ENCODE measurements at places on chromosomes 2 and 18. TPM values are rescaled to one million over a fixed set of nuclear protein-coding genes. Genes with fewer than 3 reads are reported as not detected.

- H3K4me1 ChIP-seq: peaks cover 27% of the 10 kb centered on the region
- no peak for DNase-seq
- no peak overlapping the region for H3K4me3 ChIP-seq
- H3K27ac ChIP-seq: no peak overlapping the region
- no peaks in the 10 kb centered on the region for H3K36me3 ChIP-seq
These were observed 97.7 kb downstream of the CDC42EP3 start for GRCh38 chr2:37573451-37574388.

DNA sequence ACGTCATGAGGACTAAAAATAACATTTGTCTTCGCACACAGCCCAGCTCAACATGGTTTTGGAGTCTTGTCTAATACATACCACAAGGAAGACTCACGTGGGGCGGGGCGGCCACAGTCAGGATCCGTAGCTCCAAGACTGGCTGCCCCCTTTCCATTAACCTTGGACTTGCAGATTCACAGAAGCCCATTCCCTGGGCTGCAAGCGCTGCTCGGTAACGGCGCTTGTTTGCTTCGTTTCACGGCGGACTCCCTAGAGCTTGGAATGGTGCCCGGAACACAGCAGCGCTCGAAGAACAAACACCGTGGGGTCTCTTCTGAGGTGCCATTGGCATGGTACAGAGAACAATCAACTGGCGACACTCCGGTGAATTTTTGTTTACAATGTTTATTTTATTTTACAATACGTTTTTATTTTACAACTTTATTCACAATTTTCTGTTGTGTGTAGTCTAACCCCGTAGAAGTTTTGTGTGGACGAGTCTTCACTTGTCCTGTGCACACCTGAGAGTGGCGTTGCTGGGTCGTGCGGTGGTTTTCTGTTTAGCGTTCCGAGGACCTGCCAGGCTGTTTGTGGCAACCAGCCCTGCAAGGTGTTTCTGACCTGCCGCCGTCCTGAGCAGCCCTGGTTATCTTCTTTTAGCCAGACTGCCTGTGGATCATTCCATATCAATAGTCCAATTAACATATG lies 126.5 kb downstream of the GALR1 start:
- no peak overlapping the region for H3K27ac ChIP-seq
- no peak overlapping the region for H3K4me3 ChIP-seq
- H3K36me3 ChIP-seq: no peaks in the 10 kb centered on the region
- no peaks in the 10 kb centered on the region for H3K4me1 ChIP-seq
- peaks cover 32% of the 10 kb centered on the region for H3K27me3 ChIP-seq

DNA sequence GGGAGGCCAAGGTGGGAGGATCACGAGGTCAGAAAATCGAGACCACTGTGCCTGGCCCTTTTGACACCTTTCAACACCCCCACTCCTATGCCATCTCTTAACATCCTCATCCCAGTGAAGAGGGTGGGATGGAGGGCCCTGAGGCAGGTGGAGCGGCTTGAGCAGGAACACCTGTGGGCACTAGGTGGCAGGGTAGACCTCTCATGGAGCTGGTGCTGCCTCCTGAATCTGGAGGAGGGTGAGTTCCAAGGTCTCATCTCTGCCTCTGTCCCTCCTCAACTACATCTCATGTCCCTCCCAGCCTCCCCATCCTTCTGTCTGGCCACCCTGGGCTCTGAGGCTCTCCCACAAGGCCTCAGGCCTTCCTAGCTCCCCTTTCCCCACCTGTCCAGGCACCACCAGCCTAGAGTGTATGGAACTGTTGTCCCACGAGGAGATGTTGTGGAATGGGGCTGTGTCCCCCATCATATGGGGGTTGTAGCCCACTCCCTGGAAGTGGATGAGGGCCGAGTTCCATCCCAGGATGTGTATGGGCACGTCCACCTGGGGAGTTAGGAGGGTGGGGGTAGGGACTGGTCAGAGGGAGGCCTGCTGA lies 17.0 kb upstream of the CRYBA2 start:
- no peak overlapping the region for H3K4me3 ChIP-seq
- H3K27ac ChIP-seq: no peak overlapping the region
- H3K27me3 ChIP-seq: peaks cover 40% of the 10 kb centered on the region

DNA sequence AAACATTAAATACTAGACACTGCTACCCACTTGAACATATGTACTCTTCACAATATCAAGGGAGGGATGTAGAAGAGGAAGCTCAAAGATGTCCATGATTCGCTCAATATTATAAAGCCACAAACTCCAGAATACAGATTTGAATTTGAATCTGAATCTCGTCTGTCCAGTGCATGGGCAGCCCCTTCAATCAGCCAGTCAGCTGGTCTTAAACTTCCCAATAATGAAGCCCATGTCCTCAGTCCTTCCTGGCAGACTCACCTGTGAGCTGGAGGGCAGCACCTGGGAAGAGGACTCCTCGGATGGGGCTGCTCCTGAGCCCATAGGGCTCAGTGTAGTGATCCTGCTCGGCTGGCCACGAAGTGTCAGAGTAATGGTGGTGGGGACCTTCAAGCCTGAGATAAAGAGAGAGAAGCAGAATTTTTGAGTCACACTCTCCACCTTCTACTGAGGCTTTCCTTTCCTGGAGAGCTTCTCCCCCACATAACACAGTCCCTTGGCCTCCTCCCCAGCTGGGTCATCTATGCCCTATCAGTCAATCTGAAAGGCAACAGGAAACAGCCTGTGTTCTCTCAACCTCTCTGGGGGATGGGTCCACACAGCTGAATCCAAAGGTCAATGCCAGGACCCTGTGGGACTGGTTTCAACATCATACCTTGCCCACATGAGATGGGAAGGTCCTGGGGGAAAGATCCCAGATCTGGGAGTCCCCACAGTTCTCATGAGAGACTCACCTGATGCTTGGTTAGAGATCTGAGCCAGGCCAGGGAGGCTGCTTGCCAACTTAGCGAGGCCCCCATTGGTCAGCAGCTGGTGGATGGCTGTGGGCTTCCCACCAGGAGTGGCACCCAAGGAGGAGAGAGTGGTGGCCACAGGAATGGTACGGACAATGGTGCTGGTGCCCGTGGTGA lies 36.5 kb downstream of the KANSL3 start:
- H3K27me3 ChIP-seq: no peaks in the 10 kb centered on the region
- H3K36me3 ChIP-seq: peaks cover 27% of the 10 kb centered on the region
- peaks cover 8% of the 10 kb centered on the region for H3K4me1 ChIP-seq
- no peak overlapping the region for H3K4me3 ChIP-seq

DNA sequence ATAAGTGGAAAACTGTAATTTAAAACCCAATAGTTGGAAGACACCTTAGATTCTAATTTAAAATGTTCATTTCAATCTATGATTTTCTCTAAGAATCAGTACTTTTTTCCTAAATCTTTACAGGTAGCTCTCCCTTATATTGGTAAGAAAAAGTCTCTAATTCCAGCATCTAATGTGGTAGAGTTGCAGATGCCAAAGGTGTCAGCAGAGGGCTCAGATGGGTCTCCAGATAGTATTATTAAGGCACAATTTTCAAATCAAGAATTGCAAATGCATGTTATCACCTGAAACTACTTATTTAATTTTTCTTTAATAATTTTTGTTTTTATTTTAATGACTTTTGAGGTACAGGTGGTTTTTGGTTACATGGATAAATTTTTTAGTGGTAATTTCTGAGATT lies 25.5 kb upstream of the ITGA4 start:
- no peaks in the 10 kb centered on the region for H3K36me3 ChIP-seq
- H3K27me3 ChIP-seq: no peaks in the 10 kb centered on the region
- H3K4me3 ChIP-seq: no peak overlapping the region
- H3K27ac ChIP-seq: no peak overlapping the region

DNA sequence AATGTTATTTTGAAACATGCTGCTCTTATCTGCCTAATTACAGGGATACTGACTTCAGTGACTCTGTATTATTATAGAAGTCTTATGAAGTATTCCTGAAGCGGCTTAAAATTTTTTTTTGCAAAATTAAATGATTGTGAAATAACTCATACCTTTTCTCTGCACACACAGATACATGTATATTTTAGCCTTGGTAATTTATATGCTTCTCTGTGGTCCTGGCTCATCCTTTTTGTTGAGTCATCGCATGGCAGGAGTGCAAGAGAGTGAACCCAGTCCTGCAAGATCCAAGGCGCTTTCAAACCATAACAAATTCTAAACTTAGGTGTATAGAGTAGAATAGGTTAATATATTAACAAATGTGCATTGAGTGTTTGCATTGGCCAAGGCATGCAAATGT lies 8.6 kb downstream of the CCNT2 start:
- DNase-seq: no peak
- no peak overlapping the region for H3K27ac ChIP-seq
- H3K4me1 ChIP-seq: peaks cover 52% of the 10 kb centered on the region
- H3K27me3 ChIP-seq: no peaks in the 10 kb centered on the region
- peaks cover 32% of the 10 kb centered on the region for H3K36me3 ChIP-seq

GRCh38 chr2:236774171-236774570 lies 204.5 kb downstream of the ACKR3 start:
- H3K36me3 ChIP-seq: no peaks in the 10 kb centered on the region
- H3K4me3 ChIP-seq: no peak overlapping the region
- H3K4me1 ChIP-seq: no peaks in the 10 kb centered on the region
- H3K27ac ChIP-seq: no peak overlapping the region
- H3K27me3 ChIP-seq: peaks cover 42% of the 10 kb centered on the region

DNA sequence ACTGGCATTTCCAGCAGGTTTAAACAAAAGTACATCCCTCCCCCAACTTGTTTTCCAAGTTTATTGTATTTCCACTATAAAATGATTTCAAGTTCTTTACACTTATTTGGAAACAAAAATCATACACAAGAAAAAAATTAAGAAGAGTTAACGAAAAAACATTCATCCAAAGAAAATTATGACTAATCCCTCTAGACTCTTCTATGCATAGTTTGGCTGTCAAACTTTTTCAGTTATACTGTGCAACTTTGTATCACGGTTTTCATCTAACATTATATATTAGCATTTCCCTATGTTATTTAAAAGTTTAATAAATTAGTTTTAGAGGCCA lies 627 bp downstream of the WDCP start:
- H3K4me3 ChIP-seq: peak overlapping the region; percentile 88

DNA sequence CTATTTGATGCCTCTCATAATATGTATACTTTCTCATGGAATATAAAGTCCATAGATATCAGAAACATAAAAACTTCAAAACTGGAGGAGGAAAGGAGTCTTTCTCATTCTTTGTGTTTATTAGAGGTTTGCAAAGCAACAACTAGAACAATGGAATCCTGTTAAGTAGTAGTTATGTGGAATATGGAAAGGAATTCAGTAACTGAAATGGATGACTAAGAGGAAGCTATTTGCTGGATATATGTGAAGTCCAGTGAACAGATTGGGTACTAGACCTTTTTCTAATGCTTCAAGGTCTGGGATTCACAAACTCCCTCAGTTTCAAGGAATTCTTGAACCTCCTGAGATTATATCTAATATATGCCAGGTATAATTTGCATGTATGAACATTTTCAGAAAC lies 353.6 kb upstream of the FANCL start:
- no peaks in the 10 kb centered on the region for H3K36me3 ChIP-seq
- H3K27ac ChIP-seq: no peak overlapping the region
- H3K4me3 ChIP-seq: no peak overlapping the region
- no peaks in the 10 kb centered on the region for H3K27me3 ChIP-seq

- no peak overlapping the region for H3K4me3 ChIP-seq
- peaks cover 13% of the 10 kb centered on the region for H3K36me3 ChIP-seq
- no peak overlapping the region for H3K27ac ChIP-seq
These were observed 132.1 kb downstream of the WDSUB1 start for GRCh38 chr2:159154366-159154765.

The HOXD9 gene
- total RNA-seq: not detected
